ENCODE measurements at places on chromosomes 16 and 17.

DNA sequence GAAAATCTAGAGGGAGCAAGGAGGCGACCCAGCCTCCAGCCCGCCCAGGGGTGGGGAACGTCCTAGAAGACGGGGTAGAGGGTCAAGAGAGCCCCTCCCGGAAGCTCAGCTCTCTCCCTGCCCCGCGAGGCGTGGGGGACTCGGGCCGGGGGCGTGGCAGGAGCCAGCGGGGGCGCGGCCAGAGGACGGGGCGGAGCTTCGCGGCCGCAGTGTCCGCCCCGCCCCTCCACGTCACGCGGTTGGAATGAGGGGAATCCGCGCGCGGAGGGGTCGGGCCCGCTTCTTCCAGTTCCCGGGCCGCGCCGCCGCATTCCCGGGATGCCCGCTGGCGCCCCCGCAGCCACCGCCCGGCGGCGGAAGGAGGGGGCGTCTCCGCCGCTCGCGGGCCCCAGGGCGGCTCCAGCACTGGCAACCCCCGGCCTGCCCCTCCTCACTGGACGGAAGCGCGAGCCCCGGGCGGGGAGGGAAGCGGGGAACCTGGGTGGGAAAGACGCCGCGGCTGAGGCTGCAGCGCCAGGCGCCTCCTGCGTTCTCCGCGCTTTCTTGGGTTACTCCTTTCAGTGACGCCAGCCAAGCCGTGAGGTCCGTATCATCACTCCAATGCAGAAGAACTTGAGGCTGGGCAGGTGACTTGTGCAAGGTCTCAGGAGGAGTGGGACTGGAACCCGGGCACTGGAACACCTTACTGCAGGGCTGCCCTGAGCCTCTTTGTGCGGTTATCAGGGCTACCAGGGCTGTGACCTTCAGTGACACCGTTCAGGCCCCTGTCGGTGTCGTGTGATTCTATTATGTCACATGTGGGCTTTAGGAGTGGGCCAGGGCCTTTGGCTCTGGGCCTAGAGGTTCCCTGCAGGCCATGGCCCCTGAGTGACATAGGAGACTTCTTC, 4.3 kb downstream of the MYO1C start:
- peak; percentile 63 for DNase-seq

DNA sequence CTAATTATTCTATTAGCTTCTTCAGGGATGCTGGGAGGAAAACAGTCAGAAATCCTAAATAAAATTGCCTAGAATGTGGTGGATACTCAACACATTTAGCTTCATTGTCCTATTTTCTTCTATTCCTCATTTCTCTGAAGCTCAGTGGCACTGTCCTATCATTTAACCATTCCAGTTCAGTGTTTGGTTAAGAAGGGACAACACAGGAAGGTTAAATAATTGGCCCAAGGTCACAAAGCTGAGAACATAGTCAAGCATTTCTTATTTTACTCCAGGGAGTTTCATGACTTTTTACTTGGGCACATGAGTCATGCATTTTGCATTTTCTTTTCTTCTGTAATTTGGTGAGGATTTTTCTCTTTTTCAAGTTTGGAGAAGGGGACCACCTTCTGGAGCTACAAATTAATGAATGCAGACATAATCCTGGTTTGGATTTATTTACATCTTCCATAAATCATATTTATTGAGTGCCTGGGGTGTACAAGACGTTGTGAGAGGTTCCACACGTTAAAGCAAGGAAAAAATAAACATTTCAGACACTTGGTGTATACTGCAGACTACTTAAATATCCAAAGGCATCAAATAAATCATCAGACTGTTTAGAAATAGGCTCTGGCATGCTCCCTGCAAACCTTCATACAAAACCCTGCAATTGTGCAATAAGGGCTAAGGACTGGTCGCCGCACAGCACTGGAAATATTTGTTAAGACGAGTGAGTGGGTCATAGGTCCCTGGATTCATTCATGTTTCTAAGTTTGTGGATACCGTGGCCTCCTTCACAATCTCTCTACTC, 263.9 kb downstream of the MAF start:
- DNase-seq: no peak

- no peak for DNase-seq
Measured at GRCh38 chr17:57957886-57958285, 2.7 kb upstream of the CUEDC1 start.

DNA sequence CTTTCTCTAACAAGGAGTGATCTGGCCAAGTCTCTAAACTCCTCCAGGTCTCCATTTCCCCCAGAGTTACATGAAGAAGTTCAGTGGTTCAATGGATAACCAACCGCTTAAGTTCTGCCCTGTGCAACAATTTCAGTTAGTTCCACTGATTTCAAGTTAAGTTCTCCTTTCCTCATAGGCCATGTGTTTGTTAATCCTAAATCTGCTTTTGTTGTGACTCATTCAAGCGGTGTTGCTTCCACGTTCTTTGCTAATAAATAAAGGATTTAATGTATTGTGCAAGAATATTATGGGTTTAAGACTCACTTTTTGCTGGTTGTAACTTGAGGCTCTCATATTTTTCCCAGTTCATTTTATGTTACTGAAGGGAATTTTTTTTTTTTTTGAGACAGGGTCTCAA, 36.3 kb downstream of the GNA13 start:
- DNase-seq: no peak

GRCh38 chr17:16086957-16087356, 87.3 kb downstream of the TTC19 start:
- DNase-seq: no peak

- no peak for DNase-seq
Measured at GRCh38 chr17:1413281-1413791, 13.3 kb upstream of the YWHAE start.

DNA sequence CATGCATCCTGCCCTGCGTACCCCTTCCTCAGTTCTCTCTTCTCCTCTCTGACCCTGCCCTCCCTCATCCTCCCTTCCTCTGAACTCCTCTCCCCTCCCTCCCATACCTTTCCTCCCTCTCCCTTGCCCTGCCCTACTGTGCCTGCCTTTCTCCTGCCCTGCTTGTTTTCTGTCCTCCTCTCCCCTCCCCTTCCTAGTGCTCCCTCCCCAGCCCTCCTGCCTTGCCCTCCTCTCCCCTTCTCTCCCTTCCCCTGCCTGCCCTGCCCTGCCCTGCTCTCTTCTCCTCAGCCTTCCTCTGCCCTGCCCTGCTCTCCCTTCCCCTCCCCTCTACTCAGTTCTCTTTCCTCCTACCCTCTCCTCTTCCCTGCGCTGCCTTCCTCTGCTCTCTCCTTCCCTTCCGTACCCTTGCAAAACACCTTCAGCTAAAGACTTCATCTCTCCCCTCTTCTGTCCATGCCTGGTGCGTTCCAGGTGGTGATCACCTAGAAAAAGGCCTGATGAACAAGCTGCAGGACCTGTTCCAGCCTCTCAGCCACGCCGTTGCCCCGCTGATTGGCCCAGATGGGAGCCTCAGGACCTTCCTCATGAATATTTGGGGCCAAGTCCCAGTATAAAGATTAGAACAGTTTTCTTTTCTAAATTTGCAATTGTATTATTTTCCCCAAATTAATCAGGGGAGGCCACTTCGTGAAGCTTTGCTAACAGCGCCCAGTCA, 290.5 kb downstream of the CPPED1 start:
- no peak for DNase-seq

DNA sequence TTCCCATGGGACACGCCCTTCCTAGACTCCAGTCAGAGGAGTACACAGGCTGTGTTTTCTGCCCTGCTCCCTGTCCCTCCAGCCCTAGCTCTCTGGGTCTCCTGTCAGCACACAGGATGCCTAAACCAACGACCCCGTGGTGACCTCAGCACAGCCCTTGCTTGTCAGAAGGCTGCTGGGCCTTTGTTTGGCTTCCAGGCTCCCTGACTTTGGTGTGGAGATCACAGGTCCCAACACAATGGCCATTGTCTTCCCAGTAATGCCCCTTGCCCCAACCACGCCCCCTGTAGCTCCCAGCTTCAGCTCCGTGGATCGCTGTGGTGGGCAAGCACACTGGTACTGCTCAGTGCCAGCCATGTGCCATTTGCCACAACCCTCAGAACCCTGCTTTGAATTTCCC, 15.0 kb downstream of the HNF1B start:
- DNase-seq: no peak

DNA sequence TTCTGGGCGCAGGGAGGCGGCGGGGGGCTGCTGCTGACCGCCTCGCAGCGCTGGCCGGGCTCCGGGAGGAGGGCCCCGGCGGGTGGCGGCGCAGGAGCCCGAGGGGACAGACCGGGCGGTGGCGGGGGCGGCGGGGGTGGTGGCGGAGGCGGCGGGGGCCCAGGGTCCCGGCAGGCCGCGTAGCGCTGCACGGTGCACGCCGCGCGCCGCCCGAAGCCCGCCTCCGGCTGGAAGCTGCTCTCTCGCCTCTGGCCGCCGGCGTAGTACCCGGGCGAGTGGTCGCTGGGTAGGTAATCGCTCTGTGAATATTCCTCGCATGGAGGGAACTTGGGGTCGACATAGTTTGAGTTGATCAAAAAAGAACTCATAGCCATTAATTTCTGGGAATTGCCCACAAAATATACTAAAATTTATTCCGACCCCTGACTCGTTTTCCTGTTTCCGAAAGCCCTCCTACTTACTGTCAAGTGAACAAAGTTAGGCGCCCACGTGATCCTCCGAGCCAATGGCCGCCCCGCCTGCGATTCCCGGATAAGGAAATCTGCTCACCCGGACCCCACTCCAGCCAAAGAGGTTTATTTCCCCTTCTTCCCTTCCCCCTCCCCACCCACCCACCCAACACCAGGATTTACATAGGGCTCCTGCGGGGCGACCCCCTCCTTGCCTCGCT, at the start of gene HOXB4:
HOXB4 (minus strand) TSS at position 405 of the 670 bp plus-strand sequence; CDS start at position 374, 31 bp downstream.
- peak; percentile 88 for DNase-seq

DNA sequence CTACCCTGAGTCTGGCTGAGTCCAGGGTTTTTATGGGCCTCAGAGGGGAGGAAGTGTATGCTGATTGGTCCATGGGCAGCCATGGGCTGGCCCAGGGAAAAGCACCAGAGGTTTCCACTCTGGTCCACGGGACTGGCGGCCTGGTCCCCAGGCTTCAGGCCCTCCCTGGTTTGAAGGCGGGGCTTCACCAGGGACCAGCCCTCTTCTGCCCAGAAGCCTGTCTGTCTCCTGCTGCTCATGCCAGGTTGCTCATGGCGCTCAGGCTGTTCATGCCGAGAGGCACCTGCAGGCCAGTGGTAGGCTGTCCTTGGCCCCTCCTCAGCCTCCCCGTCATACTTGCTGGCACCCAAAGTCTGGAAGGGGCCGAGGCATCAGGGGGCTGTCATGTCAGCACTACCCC, 45.0 kb upstream of the CLEC19A start:
- DNase-seq: no peak

DNA sequence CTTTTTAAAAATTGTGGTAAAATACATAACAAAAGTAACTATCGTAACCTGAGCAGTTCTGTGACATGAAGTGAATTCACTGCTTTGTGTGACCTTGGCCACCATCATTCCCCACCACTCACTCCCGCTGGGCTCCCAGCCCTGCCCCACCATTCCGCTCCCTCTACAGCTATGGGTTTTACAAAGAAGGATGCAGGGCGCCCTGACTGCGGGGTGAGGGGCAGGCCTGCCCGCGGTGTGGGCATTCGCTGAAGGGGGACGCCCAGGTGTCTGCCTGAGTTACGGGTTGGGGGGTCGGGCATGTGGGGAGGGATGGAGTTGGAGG, at the start of gene CEMP1:
CEMP1 (minus strand) TSS at position 38 of the 325 bp plus-strand sequence. CDS start 335 bp downstream, outside the sequence.
- no peak for DNase-seq

DNA sequence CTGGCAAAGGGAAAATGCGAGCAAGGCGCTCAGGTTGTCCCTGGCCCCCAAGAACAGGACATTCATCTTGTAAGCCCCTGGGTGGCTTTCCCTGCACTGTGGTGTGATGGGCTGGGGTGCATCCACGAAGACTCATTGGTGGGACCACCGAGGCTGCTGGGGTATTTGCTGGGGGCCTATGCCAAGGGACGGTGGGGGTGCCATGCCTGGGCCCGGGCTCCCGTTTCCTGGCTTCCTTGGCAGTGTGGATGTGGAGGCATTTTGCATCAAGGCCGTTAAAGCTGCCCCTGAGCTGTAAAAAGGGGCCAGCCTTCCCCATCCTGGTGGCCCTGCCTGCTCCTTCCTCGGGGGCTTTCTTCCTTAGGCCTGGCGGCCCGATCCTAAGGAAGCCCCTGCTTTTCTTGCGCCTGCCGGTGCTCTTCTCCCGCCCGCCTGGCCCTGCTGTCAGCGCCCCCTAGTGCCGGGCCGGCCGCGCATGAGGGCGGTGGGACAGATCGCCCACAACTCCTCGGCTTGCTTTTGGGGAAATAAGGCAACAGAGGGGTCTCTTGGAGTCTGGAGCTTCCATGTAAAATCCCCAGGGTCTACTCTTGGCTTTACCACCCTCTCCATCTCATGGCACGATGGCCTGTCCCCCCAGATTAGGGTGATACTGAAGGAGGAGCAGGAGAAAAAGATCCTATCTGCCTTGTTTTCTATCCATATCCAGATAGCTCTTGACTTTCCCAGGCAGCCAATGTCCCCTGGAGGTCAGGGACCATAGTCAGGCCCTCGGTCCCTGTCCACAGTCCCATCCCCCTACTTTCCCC, 9.8 kb upstream of the TBX2 start:
- DNase-seq: no peak

- DNase-seq: no peak
Measured at GRCh38 chr17:41653892-41654677, 29.7 kb upstream of the KRT17 start.

GRCh38 chr17:31308372-31309334, 5.2 kb downstream of the EVI2B start:
- DNase-seq: no peak

DNA sequence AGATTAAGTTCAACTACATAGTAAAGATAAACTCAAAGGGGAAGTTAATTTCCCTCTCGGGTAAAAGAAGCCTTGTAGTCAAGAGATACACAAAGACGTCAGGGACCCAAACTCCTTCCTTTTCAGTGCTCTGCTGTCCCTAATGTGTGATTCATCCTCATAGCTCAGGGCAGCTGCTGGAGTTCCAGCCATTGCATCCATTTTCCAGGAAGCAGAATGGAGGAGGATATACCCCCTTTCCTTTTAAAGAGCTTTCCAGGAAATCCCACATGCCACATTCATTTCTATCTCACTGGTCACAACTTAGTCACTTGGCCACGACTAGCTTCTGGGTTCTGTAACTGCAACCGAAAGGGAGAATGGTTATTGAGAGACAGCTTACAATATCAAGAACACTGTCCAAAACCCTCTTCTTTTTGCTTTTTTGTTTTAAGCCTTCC, 95.3 kb downstream of the SOCS1 start:
- DNase-seq: no peak

GRCh38 chr17:37399265-37399803, 7.3 kb downstream of the ACACA start:
- no peak for DNase-seq

DNA sequence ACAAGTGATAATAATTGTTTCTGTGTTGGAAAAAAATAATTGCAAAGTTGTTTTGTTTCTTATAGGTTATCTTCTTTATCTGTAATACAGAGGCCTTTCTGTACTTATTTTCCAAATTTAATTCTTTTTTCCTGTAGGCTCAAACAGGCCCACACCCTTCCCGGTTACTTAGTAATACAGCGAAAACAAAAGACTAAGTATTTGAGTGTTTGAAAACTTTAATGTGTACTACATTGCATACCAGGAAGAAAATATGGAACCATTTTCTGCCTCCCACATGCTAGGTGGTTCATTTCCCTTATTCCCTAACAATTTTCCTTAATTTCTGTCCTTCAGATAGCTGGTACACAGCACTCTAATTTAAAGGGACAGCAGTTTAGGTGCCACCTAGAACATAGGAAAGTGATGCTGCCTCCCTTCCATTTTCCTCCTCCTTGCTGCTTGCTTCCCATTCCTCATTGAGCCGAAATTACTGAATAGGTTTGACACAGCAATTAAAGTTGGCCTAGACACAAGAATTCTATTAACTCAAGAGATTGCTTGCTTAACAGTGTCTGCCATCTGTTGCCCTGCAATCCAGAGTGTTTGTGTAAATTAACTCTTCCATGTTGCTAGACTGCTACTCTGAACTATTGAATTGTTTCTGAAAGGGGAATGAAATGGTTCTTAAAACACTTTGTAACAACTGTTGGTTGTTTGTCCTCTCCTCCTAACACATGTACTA, 24.2 kb downstream of the CYB5B start:
- DNase-seq: peak; percentile 67

All from spinal cord (tissue), 10 donors.